ENCODE measurements at places on chromosomes 5 and 9.
A peak's percentile ranks its signal among the peaks of the same experiment; 100 is the strongest.

- DNase-seq, result no peak
Measured at GRCh38 chr5:129991780-129992179, 87.5 kb downstream of the CHSY3 start.

GRCh38 chr5:9447691-9448090 lies 98.2 kb downstream of the SEMA5A start:
- DNase-seq, result no peak

DNA sequence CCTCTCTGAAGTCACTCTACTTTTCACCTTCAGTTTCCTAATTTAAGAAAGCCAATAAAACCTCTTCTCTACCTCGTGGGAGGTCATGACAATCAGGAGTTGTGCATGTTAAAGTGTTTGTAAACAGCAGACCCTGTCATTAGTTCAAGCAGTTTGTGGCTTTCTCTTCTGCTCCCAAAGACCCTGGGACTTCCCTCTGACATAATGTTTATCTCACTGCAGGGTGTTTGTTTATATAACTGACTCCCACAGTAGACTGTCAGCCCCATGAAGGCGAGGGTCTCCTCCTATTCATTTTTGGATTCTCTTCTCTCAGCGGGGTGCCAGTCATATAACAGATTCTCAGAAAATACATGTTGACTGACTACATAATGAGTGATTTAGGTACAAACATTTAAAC lies 360.0 kb upstream of the ZNF462 start:
- DNase-seq, result no peak

- DNase-seq, result peak; percentile 61
Measured at GRCh38 chr9:27088981-27089380, 20.0 kb upstream of the TEK start.

- no peak for DNase-seq
Measured at GRCh38 chr5:143561219-143561618, 157.7 kb upstream of the NR3C1 start.

DNA sequence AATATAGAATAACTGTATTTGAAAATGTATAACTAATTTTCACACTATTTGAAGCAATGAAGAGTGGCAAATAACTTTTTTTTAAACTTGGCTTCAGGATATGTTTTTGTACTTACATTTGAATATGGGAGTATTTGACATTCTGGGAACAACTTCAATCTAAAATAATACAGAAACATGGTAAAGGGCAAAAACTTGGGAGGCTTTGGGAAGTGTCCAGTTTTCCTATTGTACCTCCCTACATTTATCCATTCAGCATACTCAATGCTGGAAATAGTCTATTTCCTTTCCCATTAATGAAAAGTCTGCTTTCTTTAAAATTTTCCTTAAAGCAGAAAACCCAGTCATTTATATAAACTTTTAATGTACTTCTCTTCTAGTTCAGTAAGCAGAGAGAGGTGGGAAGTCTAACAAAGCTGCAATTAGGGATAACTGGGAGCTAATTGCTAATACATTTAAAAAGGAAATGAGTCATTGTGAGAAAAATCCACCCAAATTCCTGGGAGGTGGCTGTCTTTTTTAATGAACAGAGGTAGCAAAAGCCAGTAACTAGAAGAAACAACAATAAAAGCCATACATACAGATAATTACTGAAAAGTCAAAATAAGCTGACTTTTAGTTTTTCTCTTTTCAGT lies 128.8 kb downstream of the FBN2 start:
- no peak for DNase-seq

Measured in astrocyte of the spinal cord (primary cell).